ENCODE measurements at places on chromosomes 16 and 17.
A peak's percentile ranks its signal among the peaks of the same experiment; 100 is the strongest.

DNA sequence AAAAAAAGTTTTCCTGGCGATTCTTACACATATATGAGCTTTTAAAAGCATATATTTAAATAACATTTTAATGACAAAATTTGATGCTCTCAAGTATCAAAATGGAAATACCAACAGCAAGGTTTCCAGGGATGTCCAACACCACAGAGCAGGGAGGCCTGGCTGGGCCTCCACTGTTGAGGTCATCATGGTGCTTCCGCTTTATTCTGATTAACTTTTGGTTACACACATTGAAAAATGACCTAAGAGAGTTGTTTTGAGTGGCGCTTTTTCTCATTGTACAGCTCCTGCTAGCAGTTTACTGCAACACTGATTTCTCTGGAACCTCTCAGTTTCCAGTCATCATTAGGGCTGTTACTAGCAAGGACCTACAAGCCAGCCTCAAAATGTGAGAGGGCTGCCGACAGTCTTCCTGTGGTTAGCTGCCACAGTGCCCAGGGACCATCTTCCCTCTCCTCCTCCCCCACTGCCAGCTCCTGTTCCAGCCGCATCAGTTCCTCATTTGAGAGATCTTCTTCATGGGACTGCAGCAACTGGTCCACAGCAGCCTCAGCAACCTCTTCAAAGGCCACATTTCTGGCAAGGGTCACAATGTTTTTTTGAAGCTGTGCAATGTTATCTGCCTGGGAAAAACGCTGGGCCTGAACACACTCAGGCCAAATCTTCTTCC lies 21.3 kb downstream of the DEF8 start:
- DNase-seq: no peak

DNA sequence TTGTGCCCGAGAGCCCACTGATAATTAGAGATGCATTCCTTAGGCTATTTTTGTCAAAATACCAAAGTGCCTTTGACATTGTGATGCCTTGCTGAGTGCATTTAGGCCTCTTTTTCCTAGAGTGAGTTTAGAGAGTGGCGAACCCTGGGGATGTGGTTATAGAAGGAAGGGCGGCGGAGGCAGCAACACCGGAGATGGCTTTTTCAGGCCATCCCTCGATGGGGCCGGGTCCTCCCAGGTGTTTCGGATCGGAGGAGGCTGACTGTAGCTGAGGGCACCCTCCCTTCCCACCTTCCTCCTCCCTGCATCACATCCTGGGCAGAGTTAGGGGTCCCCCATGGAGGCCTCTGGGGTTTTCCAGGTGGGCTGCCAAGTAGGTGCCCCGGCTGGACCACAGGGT lies 6.6 kb upstream of the SNAI3 start:
- DNase-seq: no peak

GRCh38 chr17:81733507-81734404 lies 21.7 kb downstream of the SLC25A10 start:
- DNase-seq: peak; percentile 72

DNA sequence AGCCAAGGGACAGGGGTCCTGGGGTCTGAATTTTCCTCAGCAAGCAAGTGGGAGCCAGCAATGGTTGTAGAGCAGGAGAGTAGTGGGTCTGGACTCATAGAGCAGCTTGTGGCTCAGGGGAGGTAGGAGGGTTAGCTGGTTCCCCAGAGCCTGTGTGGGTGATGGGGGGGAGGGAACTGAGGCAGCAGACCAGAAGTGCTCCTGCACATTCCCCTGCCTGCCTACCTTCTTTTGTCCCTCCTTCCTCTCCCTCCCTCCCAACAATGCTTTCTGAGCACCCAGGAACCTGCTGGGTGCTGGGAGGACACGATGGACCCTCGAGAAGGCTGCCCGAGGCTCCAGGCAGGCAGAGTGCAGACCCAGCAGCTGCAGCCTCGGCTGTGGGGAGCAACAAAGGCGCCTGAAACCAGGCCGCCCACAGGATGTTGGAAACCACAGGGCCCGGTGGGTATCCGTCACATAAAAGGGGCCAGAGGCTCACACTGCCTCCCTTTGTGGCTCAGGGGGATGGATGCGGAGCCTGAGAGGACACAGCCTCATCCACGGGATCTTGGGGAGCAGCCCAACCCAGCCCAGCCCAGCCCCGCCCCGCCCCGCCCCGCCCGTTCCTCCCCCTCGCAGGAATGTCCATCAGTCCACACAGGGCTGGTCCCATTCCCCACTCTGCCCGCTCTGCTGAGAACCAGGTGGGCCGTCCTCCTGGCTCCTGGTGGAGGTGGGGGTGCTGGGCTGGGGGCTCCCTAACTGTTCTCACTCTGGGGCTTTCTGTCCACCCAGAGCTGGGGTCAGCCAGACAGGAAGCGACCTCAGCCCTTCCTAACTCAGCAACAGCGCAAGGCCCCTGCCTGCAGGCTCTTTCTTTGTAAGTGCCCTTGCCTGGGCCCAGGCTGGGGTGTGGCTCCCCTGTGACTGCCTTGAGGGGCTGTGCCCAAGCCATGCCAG lies 1.7 kb upstream of the NLRC3 start:
- no peak for DNase-seq
